ENCODE measurements at places on chromosomes 3 and 15.
A peak's percentile ranks its signal among the peaks of the same experiment; 100 is the strongest.

DNA sequence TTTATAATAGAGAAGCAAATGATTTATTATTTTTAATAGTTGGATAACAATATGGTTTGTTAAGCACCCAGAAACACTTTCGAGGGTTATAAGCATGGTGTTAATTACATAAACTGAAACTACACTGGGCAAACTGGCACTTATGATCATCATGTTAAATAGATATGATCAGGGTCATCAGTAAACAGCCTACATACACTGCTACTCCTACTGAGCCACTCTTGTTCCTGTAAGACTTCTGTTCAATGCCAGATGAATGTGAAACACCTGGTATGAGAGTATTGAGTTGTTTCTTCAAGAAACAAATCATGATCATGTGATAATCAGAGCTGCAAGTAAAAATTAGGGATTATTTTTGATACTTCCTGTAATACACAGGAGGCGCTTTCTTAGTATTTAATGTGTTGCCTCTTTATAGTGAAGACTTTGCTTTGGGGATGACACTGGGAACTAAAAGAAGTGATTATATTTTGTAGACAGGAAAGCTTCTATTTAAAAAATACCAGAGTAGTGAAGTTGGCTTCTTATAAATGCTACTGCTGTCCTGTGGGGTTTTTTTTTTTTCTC lies 32.3 kb upstream of the UTS2B start:
- DNase-seq: peak; percentile 14

- no peak for DNase-seq
Observed at GRCh38 chr3:122295266-122296062, 29.6 kb upstream of the CSTA start.

- DNase-seq: peak; percentile 34
Observed at GRCh38 chr3:100335434-100335833, 877 bp downstream of the NIT2 start.

DNA sequence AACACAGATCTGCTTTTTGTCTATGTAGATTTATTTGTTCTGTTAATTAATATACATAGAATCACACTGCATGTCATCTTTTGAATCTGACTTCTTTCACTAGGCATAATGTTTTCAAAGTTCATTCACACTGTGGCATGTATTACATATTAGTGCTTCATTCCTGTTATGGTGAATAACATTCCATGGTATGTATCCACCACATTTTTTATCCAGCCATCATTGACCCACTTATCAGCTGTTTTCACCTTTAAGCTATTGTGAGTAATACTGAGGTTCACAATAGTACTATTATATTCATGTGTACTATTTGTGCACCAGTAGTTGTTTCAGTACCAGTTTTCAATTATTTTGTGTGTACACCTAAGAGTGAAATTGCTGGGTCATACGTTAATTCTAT lies 230.6 kb upstream of the CNTN3 start:
- DNase-seq: no peak

Measured in activated CD4-positive, alpha-beta T cell treated with anti-CD3 and anti-CD28 coated beads, Interleukin-2, Interleukin-6, amounts not matched to agents 100 ng/mL and 50 ng/mL, durations not matched to agents 16 hours and 8 hours (primary cell).